Sciatic nerve (tissue), 2 donors: ENCODE measurements at places on chromosomes 13 and 19. TPM values are rescaled to one million over a fixed set of nuclear protein-coding genes. Genes with fewer than 3 reads are reported as not detected.
A peak's percentile ranks its signal among the peaks of the same experiment; 100 is the strongest.

The PPP1R37 gene
- 19.3 TPM for total RNA-seq

The ZNF135 gene
- 11.0 TPM for total RNA-seq

The MBD3L3 gene
- not detected for total RNA-seq

The TTC9B gene
- not detected for total RNA-seq

The PSG1 gene
- total RNA-seq: not detected

The EPS8L1 gene
- total RNA-seq: 1.2 TPM

The ZNF132 gene
- total RNA-seq: 6.1 TPM

The CEACAM3 gene
- total RNA-seq: 3.3 TPM

The PPP1R12C gene
- 112 TPM for total RNA-seq

The OR4F17 gene
- total RNA-seq: not detected

The URAD gene
- total RNA-seq: not detected

DNA sequence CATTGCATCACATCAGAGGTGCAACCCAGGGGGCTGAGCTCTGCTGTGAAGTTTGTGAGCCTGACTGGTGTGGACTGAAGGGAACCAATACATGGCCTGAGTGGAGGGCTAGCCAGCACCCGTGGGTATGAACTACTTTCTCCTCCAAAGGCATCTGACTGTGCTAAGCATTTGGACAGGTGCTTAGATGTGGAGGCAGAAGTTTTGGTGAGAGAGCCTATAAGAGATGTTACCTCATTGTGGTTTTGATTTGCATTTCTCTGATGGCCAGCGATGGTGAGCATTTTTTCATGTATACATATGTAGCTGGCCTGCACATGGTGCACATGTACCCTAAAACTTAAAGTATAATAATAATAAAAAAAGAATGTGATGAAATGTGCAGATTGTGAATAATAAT, 46.9 kb downstream of the TEX29 start:
- DNase-seq: no peak

DNA sequence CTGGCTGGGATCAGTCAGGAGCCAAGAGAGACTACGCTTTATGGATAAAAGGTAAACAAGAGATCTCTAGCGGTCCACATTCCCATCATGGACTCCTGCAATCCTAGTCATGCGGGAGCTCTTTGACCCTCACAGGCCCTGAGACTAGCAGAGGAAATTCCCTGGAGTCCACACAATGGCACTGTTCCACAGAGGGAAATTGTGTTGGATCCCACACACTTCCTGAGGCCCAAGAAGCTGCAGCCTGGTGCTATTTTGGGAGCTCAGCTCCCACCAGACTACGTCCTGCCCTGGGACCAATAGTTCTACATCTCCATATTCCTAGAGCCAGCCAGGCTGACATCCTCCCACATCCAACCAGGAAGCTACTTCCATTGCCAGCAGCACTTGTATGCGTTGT, 2358.4 kb downstream of the PCDH9 start:
- DNase-seq: no peak

DNA sequence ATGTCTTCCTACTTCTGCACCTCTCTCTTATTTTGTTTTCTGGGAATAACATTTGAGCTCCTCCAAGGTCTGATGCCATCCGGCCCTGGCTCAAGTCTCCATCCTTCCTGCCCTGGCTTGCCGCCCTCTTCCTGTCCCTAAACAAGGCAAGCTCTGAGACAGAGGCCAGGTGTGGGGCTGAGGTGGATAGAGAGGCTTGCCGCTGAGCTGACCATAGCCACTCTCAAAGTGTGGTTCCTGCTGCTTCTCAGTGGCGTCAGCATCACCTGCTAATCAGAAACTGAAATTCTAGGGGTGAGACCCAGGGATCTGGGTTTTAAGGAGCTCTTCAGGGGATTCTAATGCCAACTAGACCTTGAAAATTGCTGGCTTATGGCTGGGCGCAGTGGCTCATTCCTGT, 6.0 kb upstream of the TPRX2 start:
- no peak for DNase-seq

- DNase-seq: peak; percentile 70
These were observed 4.2 kb downstream of the LIPE start for GRCh38 chr19:42422901-42423461.

DNA sequence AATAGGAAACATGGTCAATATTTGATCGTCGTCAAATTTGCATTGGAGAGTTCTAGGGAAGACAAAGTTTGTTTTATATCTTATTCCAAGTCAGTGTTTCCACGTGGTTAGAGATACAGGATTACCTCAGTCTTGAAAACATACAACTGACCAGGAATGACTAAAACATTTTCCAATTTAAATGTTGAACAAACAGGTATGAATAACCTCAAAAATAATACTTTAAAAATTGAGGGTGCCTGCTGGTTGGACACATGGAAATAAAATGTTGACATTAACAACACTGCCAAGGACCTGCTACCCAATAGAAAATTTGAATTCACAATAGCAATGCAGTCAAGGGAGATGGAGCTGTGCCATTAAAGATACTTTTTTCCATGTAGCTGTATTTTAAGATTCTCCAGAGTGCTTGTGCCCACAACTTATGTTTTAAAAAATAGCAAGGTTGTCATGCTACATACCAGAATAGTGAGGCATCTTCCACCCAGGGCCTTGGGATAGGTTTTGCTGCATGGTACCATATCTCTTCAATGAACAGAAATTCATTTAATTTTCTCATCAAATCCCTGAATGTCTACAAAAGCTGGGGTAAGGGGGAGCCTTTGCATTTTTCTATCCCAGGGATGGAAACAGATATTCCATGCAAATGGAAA, 260.8 kb downstream of the EFNB2 start:
- DNase-seq: no peak

DNA sequence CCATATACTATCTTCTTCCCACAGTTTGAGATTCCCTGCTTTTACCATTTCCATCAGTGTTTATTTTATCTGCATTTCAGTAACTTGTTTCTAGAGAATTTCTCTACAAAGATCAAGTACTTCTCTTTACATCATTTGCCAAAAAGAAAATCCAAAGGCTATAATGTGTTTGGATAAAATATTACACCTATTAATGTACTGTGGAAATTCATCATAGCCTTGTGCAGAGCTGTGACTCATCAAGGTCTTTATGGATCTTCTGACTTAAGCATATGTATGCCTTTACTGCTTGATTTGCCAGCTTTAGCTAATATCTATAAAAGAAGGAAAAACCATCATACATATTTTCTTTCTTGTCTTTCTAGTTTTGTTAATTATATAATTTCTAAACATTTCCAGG, 9.6 kb upstream of the HTR2A start:
- no peak for DNase-seq

GRCh38 chr19:29658221-29658991, 6.9 kb upstream of the PLEKHF1 start:
- no peak for DNase-seq

DNA sequence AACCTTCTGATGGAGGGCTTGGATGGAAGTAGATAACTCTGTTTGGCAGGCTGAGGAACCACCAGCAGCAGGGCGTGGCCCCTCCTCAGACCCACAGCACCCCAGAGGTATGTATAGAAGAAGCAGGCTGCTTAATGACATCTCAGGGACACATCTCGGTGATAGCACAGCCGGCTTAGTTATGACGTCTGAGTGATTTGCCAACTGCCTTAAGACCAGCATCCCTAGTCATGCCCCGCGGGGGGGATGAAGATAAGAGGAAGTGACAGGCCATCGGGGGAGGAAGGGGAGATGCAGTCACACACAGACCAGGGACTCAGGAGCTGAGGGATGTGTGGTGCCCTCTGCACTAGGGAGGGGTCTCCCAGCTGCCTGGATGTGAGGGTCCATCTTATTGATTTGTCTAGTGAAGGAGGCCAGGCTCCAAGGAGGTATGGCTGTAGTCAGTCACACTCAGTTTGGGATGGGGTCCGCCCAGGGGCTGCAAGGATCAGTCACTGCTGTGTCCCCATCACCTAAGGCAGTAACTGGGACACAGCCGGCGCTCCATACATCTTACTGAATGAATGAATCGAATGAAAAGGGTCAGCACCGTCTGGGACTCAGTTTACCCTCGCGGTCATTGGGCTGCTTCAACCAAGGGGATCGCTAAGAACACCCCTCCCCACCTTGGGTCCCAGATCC, 19.2 kb upstream of the ERCC1 start:
- DNase-seq: no peak

- DNase-seq: no peak
These were observed 2650.8 kb downstream of the PCDH9 start for GRCh38 chr13:64579331-64579730.

GRCh38 chr19:32869369-32869965, at the start of gene SLC7A9:
Gene SLC7A9, minus strand, starts transcription at chr19:32869767. Its CDS starts 1,233 bp downstream, at chr19:32868534.
- no peak for DNase-seq

GRCh38 chr19:35207391-35207871, 21.1 kb downstream of the FAM187B start:
- no peak for DNase-seq

DNA sequence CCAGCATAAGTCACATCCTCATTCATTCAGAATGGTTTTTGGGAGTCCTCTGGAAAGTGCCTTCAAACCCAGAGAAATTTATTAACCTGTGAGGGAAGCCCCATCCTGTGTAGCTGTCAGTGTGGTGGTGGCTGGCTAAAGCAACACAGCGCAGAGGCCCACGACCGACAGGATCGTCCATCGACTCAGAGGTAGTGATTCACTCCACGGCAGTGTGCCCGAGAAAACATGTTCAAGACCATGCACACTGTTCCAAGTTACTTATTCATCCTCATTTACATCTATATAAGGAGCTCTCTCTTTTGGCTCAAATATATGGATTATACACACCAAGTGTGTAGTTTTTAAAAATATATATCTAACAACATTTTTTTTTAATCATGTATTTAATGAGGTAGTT, 96.3 kb upstream of the SLC15A1 start:
- no peak for DNase-seq

GRCh38 chr19:32823747-32824102, 45.8 kb downstream of the SLC7A9 start:
- DNase-seq: no peak

GRCh38 chr19:892243-892893, 619 bp downstream of the MED16 start:
- DNase-seq: peak; percentile 80

DNA sequence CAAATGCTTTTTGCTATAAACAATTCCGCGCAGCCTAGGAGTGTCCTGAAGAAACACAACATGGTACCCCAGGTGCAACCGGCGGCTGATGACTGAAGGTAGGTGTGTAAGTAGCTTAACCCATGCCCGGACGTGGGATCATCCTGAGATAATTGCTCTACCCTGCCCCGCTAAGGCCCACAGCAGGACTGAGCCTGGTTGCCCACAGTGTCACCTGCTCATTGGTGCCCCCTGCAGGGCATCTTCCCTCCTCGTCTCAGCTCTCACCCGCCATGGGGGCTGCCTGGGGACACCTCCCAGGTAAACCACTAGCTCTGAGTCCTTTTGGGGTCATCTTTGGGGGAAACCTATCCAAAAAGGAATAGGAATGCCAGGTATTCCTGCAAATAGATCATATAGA, 22.3 kb downstream of the TMEM161A start:
- no peak for DNase-seq

DNA sequence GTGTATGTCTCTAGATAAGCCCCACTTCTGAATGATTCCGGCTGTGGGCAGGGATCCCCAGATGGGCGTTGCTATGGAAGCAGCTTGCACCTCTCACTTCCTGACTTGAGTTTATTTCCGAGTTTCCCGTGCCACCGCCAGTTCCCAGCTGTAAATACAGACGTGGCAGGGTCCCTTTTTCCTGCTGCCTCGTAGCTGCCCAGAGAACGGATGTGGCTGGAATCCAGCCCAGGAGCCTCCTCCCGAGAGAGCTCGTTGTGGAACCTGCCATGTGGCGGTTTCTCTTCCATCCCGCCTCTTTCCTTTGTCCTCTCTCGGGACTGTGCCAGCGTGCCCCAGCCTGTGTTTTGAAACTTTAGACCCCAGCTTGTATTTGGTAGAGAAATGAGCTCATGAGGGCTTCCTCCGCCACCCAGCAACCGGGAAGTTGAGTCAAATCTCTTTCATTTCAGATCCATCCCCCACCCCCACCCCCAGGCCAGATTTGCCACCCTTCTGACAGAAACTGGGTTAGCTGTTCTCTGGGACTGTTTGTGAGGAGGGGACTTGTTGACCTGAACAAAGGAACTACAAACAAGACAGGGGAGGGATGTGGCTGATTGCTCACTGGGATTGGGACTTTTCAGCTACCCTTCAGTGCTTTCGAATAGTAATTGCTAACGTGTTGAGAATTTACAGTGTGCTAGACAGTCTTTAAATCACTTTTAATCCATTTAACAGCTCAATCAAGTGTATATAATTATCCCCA, 96.6 kb downstream of the SIPA1L3 start:
- peak; percentile 76 for DNase-seq

- DNase-seq: no peak
These were observed 13.5 kb upstream of the FKRP start for GRCh38 chr19:46732172-46732938.

- DNase-seq: no peak
These were observed 24.5 kb upstream of the FREM2 start for GRCh38 chr13:38662362-38662761.

DNA sequence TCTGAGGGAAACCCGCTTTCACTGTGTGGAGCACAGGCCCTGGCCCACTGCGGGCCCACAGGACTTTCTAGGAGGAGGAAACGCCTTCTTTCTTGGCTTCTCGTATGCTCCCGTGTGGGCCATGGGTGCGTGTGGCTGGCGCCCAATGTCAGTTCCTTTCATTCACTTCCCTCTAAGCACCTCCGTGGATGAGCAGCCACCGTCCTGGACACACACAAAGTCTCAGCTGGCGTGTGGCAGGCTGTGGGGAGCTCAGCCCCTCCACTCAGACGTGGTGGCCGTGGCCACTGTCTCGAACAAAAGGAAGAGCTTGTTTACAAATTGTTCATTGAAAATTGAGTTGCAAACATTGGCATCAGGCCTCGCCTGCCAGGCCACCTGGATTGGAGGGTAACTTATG, 240.0 kb upstream of the SGCG start:
- no peak for DNase-seq

DNA sequence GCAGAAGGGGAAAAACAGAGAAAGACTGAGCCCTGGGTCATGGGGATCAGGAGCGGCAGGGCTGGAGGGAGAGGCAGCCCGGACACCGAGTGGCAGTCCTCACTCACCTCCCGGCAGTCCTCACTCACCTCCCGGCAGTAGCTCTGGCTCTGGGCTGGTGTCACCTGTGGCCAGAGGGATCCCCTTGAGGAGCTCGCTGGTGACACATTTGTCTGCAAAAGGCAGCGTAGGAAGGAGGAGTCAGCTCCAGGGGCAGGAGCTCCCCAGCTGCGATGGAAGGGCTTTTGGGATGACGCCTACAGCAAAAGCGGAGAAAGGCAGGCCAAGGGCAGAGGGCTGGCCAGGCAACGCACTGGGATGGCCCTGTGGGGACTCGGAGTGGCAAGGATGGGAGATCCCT, 739 bp downstream of the EIF3G start:
- no peak for DNase-seq

DNA sequence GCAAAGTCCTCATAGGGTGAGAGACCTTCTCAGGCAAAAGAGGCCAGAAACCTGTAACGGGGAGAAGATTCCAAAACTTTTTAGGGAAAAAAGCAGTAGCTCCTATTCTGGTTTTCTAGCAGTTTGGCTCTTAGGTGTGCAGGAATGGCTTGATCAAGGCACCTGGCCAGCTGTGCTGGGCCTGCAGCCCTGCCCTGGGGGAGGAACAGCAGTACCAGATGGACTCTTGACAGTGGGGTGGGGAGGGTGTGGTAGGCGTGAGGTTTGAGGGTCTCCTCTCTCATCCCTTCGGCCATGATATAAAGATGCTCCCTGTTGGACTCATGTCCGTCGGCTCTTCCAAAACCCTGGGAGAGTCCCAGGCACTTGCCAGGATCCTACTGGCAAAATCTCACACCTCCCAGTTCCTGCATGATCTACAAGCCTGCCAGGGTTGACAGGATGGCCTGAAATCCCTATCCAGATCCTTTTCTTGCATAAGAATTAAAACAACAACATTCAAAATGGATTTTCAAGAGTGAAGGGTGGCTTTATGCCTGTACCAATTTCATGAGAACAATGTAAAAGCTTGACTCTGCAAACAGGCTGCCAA, 120.4 kb downstream of the IER2 start:
- no peak for DNase-seq
